CD4-positive, alpha-beta T cell treated with Interleukin-15 for 4 hours (primary cell): ENCODE measurements at places on chromosomes 7 and 10.

DNA sequence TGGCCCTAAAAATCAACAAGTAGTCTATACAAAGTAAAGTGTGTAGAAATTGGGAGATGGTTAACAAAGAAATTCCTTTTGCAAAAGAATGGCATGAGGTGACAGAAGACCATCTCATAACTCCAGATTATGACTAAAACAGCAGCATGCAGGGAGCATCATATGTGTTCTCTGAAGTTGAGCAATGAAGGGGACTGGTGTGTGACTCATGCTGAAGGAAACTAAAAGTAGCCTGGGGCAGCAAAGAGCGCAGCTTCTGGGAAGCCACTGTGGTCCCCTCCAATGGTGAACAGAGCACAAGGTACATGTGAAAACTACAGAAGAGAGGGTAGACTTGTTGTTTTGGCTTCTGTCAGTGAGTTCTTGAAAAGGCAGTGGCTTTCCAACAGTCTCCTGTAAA is 133.4 kb downstream of the MACC1 start:
- DNase-seq, result no peak

- DNase-seq, result no peak
Observed at GRCh38 chr7:132337450-132338080, 238.7 kb downstream of the PLXNA4 start.

- DNase-seq, result no peak
Observed at GRCh38 chr7:131995324-131995723, 438.9 kb upstream of the PODXL start.

DNA sequence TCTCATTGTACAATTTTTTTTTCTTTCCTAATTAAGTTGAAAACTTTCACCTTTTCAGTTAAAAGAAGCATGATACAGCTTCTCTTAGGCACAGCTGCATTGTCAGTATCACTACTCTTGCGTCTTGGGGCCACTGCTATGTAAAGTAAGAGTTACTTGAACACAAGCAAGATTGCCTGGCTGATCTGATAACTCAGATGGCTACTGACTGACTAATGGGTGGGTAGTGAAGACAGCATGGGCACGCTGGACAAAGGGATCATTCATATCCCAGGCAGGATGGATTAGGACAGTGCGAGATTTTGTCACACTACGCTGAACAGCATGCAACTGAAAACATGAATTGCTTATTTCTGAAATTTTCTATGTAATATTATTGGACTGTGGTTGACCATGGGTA is 11.6 kb upstream of the ADAMTS14 start:
- DNase-seq, result no peak

DNA sequence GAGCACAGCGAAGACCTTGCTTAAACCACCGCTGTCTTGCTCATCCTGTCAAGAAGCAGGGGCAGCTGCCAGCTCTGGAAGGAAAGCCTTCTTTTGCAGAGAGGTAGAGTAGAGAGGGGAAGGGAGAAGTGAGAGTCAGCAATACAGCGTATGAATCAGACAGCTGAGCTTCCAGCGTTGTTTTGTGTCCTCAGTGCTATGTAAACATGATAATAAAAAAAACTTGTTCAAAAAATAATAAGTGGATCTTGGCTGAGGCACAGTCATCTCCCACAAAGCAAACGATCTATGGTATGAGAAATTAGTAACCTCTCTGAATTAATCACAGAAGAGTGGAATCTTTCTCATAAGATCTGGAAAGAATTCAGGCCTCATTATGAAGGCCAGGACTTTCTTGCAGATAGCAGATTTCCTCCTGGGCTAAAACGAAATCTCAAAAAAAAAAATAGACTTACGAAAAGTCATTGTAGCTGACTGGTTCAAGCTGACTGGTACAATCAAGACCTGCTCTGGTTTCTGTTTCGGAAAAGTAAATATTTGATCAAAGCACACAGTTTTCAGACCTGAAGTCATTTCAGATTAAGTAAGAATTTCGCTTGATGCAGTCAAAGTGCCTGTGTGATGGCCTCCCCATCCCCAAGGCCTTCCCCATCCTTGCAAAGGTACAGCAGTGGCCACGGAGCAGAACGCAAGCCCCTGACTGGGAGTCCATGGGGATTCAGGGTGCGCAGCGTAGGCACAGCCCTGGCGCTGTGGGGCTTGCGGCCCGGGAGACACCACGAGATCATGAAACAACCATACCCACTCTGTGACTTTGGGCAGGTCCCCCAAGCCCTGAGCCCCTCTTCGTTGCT is 29.4 kb downstream of the CHST15 start:
- DNase-seq, result peak; percentile 26

DNA sequence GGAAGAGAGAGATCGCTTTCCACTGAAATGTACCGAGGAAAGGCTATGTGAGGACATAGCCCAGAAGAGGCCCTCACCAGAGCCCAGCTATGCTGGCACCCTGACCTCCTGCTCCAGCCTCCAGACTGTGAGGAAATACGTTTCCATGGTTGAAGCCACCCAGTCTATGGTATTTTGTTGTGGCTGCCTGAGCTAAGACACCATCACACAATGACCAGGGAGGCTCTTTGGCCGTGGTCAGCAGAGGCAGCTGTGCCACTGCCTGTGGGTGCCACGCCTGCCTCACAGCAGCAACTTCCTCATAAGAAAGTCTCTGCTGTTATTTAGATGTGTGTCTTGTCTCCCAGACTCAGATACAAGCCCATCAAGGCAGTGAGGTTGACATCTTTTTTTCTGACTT is 182.7 kb upstream of the PLXNA4 start:
- no peak for DNase-seq

DNA sequence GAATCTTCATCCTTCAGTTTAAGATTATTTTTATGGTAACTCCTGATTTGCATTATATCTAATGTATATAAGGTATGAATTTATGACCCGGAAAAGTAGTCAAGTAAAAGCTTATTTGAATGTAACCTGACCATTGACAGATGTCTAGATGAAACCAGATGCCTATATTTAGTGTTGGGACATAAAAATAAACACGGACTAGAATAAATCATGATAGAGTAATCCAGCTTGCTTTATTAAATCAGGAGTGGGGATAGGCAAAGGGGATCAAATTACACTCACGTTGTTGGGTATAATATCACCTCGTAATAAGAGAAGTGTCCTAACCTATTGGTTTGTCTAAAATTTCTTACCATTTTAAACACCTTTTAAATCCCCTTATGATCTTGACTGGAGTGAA is 244.6 kb downstream of the AGMO start:
- DNase-seq, result no peak

DNA sequence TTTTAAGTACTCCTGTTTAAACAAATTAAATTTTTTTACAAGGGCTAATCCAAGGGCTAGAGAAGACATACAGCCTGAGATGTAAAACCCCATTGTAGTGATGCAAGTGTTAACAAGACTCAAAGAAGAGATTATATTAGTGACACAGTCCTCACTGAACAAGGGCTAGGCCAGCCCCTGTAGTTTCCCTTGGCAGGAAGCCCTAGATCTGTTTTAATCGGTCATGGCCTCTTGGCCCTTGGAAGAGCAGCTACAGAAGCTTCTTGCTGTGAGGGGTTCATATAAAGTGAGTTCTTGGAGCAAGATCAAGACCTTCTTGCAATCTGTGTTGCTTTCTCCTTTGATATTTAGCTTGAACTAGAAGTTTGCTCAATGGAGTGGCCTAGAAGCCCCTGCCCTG is 1339.4 kb downstream of the XPNPEP1 start:
- DNase-seq, result no peak

GRCh38 chr7:92691578-92691977 is 101.4 kb upstream of the FAM133B start:
- DNase-seq, result peak; percentile 61

GRCh38 chr7:38506756-38507155 is 124.4 kb downstream of the AMPH start:
- DNase-seq, result no peak

DNA sequence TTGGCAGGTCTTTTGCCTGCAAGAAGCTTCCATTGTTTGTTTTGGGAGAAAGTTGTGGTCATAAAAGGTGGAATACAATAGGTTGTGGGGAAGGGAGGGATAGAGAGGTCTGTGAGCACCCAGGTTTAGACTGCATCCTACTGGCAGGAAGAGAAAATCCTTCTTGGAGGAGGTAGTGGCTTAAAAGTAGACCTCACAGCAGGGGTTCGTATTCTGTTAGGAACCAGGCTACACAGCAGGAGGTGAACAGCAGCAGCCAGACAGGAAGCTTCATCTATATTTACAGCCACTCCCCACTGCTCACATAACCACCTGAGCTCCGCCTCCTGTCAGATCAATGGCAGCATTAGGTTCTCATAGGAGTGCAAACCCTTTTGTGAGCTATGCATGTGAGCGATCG is 245.3 kb downstream of the NSUN6 start:
- DNase-seq, result no peak

DNA sequence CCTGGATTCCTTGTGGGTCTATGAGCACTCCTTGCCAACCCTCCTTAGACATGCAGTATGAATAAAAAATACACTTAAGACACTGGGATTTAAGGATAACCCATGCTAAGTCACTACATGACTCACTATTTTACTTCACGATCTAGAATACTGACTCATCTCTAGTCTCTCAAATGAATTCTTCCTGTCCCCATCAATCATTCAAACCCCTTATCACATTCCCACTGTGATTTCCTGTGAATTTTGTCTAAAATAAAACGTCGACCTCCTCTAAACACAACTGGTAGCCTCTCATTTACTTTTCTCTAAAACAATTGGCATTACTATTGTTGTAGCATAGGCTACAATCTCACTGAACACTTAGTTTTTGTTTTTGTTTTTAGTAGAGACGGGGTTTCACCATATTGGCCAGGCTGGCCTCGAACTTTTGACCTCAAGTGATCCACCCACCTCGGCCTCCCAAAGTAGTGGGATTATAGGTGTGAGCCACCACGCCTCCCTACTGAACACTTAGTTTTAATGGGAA is 3.9 kb upstream of the IQUB start:
- DNase-seq, result no peak
